ENCODE measurements at places on chromosomes 4 and X.

DNA sequence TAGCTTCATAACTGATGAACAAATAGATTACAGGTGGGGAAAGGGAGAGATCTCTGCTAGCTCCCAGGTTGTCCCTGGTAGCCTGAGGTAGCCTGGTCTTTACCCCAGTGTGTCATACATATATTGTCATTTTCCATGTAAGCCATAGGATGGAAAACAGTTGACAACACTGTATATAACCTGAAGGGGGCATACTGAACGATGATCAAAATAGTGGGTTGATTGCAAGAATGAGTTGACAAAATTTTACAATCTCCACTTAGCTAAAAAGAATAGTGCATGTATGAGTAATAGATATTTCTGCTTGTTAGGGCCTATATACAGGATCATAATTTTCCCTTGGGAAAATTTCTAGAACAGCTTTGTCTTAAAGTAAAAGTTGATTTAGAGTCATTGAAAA is 304.1 kb upstream of the HAND2 start:
- peak; percentile 11 for DNase-seq

GRCh38 chrX:136130931-136131833 is 16.2 kb upstream of the FHL1 start:
- DNase-seq: no peak

DNA sequence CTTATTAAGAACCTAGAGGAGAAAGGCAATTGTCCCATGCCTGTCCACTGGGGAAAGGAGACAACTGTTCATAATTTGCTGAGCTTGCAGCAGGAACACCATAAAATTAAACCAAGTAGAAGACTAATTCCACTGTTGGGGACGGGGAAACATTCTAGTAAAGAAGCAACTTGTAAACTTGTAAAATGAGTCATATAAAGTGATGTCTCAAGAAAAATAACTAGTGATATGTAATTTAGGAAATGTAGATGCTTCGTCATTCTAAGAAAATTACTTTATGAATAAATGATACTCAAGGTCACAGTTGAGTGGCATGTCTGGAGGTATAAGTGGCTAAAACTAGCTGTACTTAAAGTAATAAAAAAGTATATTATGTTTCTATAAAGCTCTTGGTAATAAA is 121.2 kb upstream of the MID1 start:
- no peak for DNase-seq

GRCh38 chrX:48068096-48068887 is 3.1 kb downstream of the ZNF630 start:
- peak; percentile 4 for DNase-seq

DNA sequence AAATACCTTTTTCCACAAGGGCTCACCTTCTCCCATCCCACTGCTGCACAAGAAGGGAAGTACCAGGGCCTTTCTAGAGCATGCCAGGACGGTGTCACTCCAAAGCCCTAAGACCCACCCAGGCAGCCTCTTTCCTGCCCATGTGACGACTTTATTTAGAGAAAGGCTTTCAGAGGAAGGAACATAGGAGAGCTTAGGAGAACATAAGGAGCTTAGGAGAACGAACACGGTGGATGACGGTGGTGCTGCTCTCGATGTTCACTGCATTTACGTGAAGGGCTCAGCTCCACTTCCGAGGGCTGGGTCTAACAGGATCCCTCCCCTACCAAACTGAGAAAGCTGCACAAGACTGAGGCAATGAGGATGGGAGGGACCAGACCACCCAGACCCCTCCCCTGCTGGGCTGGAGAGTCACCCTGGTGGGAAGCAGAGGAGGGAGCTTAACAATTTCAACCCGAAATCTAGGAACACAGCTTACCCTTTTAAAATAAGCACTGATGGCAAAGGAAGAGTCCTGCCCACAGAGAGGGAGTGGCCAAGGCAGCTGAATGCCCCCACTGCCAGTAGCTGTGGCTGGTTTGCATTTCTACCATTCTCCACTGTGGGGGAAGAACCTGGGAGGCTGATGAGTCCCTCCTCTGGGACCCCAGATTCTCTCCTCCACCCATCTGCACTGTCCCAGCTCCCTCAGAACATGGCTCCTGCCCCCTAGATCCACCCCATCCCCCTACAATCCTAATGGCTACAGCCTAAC is 29.8 kb downstream of the ZFYVE28 start:
- no peak for DNase-seq
